ENCODE measurements at places on chromosomes 7 and 10.

GRCh38 chr7:101216860-101217387 is 457 bp downstream of the PLOD3 start:
- no peak for DNase-seq

- no peak for DNase-seq
Observed at GRCh38 chr7:127635659-127636285, 16.2 kb upstream of the SND1 start.

- DNase-seq = no peak
Observed at GRCh38 chr10:5293691-5294550, 70.8 kb upstream of the UCN3 start.

- DNase-seq = no peak
Observed at GRCh38 chr10:125124907-125125306, 35.5 kb downstream of the CTBP2 start.

- no peak for DNase-seq
Observed at GRCh38 chr10:70370766-70371165, 11.7 kb downstream of the LRRC20 start.
